ENCODE measurements at places on chromosomes 11 and 22.

DNA sequence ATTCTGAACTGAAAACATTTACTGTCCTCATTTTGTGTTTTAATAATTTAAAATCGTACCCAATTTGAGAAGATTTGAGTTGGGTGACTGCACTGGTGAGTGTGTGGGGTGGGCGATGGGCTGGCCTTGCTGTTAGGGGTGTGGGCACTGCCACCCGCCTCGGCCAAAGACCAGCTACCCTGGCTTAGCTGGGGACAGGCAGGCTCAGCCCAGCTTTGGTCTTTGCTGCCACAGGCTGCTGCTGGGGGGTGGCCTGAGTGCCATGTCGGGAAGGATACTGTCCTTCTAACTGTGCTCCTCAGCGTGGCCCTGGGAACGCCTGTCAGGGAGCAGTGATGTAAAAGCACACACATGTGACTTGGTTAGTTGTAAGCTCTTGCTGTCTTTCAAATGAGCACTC lies 22.3 kb downstream of the FAM118A start:
- no peak for DNase-seq

GRCh38 chr11:19651653-19652052 lies 61.0 kb upstream of the NAV2 start:
- peak; percentile 92 for DNase-seq

- no peak for DNase-seq
Observed at GRCh38 chr11:16313846-16314245, 42.5 kb downstream of the SOX6 start.

DNA sequence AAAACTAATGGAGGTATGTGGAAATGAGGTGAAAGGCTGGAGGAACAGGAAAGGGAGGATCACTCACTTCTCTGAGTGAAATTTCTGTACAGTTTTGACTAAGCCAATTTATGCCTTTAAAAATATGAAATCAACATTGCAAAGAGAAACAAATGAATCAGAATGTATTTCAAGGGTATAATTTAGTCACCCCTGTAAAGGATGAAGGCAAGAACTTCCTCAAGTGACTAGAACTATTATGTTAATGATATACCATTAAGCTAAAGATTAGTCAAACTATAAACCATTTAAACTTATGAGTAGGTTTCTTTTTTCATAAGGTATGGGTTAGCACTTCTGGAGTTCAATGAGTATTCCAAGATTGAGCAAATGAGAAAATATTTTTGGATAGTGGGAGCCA lies 184.5 kb upstream of the CHORDC1 start:
- DNase-seq, result no peak

GRCh38 chr22:26722159-26722558 lies 64.8 kb downstream of the MIAT start:
- no peak for DNase-seq

DNA sequence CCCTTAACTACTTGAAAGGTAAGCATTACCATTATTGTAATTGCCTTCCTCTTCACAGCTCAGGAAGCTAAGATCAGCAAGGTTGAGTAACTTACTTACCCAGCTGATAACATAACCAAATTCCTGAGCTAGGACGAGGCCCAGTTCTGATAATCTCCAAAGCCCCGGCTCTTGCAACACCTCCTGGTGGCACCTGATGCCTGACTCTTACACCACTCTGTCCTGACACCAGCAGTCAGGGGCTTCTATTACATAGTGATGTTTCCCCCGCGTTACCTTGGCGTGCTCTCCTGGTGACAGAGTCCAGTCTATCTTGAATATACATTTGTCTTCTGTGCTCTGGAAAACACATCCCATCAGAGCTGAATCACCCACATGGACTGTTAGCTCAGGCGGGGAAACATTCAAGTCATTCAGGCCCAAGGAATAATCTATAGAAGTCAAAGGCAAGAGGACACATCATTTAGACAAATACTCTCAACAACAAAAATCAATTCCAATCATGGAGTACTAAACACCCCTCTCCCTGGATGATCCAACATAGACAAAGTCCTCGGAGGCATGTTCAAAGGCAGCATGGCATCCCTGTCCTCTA lies 12.6 kb downstream of the JAML start:
- DNase-seq, result no peak

DNA sequence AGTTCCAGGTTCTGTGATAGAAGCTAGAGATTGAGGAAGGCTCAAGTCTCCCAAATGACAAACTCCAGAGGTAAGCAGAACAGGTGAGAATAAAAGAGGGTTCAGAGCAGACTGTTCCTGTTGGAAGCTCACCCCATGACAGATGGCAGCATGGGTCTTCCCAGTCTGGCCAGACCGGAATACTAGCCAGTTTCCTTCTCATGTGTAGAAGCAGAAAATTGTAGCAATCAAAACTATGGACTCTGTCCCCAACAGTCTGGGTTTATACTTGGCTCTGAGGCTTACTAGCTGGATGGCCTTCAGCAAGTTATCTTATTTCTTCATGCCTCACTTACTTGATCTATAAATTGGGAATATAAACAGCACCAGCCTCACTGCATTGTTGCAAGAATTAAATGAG lies 494.8 kb downstream of the MN1 start:
- DNase-seq, result no peak

DNA sequence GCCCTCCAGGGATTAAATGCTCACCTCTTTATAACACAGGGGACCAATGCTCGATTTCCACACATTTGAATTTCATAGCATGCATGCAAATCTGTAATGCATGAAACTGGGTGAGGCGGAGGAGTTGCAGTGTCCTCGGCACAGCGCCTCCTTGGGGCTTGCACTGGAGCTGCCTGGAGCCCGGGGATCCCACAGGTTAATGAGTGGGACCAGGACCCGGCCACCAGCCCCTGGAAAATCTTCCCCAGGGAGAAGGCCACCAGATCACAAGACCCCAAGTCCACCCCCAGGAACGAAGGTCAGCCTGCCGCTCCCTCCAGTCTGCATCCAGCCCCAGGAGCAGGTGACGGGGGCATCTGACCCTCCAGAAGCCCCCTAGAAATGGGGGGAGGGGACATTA lies 119.1 kb downstream of the MN1 start:
- no peak for DNase-seq

GRCh38 chr11:7621554-7621953 lies 51.7 kb downstream of the CYB5R2 start:
- DNase-seq, result no peak

DNA sequence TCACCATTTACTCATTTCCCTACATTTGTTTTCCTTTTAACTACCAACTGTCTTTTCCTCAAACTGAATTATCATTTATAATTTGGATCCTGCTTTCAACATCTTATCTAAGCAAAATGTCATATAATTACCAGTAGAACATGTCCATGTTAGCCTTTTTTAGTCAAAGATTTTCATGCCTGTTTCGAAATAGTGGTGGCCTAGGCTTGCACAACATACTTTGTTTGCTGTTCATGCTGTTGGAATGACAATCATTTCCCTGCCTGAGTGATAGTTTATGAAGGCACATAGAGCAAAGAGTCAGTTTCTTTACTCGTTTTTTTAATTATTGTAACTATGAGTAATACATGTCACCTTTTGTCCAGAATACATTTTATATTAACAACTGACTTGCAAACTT lies 144.3 kb upstream of the ANO3 start:
- DNase-seq, result no peak

- DNase-seq, result no peak
Observed at GRCh38 chr11:119783466-119784400, 54.7 kb upstream of the NECTIN1 start.

DNA sequence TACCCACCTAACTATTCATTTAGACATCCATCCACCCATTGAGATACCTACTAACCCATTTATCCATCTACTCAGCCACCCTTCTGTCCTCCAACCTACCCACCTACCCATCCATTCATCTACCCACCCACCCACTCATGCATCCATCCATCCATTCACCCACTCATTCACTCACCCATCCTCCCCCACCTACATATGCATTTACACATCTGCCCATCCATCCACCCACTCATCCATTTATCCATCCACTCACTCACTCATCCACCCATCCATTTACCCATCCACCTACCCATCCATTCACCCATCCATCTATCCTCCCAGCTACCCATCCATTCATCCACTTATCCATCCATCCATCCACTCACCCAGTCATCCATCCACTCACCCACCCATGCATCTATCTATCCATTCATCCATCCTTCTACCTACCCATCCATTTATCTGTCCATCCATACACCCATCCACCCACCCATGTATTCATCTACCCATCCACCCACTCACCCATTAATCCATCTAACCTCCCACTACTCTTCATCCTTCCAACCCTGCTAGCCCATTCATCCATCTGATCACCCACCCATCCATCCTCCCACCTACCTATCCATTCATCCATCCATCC lies 378.7 kb downstream of the CTTN start:
- DNase-seq, result no peak
